ENCODE measurements at places on chromosomes 12 and 14.

DNA sequence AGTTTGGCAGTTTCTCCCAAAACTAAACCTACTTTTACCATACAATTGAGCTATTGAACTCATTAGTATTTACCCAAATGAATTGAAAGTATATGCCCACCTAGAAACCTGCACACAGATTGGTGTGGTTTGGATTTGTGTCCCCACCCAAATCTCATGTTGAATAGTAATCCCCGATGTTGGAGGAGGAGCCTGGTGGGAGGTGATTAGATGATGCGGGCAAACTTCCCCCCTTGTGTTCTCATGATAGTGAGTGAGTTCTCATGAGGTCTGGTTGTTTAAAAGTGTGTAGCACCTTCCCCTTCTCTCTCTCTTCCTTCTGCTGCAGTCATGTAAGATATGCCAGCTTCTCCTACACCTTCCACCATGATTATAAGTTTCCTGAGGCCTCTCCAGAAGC lies 4.0 kb upstream of the KRT6C start:
- no peak for DNase-seq

DNA sequence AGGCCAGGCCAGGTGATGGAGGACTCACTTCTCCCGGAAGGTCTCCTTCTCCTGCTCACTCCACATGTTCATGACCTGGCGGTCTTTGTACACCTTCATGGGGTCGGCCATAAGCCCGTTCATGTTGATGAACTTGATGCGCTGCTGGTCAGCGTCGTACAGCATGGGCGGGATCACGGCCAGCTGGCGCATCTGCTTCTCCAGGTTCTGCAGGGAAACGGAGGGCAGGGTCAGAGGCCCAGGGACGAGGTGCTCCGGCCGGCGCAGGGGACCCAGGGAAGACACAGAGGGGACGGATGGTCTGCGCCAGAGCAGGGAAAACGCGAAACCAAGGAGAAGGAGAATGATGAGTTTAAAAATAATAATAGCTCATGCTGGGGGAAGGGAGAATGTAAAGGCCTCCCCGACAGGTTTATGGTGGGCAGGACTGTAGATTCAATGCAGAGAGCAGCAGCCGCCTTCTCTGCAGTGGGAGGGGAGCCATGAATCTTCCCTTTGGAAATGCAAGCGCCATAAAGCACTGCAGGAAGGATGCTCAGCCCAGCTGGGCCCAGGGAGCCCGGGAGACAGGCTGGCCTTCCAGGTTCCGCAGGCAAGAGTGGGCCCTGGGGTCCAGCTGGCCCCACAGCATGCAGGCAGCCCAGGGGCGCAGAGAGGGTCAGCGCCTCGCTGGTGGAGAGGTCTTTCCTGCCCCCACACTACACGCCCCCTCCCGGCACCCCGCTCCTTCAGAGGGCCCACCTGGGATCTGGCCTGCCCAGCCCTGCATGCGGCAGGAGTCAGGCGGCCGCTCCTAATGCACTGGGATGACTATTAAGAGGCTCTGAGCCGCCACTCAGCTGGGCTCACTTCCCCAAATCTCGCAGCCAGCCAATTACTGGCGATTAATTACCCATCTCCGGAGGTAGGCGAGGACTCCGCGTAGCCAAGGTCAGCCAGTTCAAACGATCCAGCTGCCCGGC lies 132.0 kb downstream of the RFLNA start:
- no peak for DNase-seq

- no peak for DNase-seq
These were observed 14.9 kb downstream of the FOXA1 start for GRCh38 chr14:37580146-37580545.

DNA sequence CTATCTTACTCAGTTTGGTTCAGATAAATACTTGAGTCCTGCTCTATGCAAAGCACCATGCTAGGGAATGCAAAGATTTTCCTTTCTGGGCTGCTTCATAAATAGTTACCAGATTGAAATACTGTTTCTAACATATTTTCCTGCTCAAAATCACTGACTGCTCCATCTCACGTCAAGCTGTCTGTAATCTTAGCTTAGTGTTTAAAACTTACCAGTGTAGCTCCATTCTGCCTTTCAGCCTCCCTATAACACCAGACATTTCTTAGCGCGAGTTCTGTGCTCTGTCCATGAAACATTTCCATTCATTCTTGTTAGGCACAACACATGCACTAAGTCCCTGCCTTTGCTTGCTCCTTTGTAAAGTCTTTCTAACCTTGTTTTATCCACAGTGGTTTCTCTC lies 129.4 kb downstream of the NPAS3 start:
- DNase-seq, result no peak

GRCh38 chr12:24937553-24938244 lies 11.2 kb downstream of the BCAT1 start:
- no peak for DNase-seq

DNA sequence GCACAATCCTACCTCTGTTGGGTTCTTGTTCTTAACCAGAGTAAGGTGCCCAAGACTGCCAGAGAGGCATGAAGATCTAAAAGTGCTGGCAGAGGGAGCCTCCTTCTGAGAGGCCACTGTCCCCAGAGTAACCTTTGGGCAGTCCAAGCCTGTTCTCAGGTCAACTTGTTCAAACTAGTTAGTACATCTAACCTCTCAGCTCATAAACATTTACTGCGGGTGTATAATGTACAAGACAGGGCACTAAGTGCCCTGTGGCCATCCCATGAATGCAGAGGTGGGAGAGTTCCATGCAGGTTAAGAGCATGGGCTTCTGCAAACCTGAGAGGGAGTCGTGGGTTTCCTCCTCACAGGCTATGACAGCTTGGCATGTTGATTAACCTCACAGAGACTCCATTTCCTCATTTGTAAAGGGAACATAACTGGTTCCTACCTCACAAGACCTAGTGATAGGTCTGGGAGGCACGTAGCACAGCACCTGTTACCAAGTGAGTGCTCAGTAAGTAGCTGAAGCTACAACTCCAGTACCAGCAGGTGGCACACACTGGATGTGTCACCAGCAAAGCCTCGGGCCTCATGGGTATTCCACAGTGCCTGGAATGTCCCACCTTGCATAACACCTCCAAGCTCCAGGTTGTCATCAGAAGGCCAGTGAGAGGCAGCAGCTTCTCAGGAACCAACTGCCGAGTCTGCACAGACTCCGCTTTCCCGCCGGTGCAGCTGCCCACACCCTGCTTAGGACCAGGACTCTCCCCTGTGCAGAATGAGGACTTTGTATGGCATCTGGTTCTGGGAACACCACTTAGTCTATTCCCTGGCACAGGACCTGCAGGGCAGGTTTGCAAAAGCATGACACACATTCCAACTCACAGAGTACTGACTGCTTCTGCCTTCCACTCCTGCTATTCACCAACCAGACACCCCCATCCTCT lies 4.4 kb downstream of the VDR start:
- DNase-seq, result no peak

DNA sequence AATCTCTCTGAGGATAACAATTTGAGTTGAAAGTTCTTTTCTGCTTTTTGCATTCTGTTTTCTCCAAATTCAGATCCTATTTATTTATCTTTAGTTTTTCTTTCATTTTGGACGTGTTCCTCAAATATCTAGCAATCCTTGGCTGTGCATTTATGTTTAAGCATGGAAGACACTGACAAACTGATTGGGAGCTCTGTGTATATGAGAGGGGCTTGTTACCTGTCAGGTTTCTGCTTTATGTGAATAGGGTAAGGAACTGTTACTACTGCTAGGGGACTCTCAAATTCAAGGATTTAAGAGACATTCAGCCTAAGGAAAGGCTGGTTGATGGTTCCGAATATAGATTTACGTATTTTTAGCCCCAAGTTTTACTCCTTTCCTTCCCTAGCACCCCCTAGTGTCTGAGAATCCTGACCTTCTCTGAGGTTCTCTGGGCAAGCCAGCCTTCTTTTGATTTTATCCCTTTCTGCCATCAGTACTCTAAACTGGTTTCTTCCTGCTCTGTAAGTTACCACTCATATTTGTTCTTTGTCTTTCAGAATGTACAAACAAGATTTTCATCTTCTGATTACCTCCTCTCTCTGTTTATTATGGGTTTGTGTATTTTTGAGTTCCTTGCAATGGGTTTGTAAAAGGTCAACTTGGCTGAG lies 30.5 kb downstream of the YLPM1 start:
- DNase-seq, result no peak

GRCh38 chr14:51603495-51603894 lies 48.2 kb upstream of the FRMD6 start:
- DNase-seq, result no peak

- DNase-seq, result no peak
These were observed 246.7 kb downstream of the PAWR start for GRCh38 chr12:79444089-79444488.

- no peak for DNase-seq
These were observed 48.3 kb downstream of the MVK start for GRCh38 chr12:109621901-109622364.

DNA sequence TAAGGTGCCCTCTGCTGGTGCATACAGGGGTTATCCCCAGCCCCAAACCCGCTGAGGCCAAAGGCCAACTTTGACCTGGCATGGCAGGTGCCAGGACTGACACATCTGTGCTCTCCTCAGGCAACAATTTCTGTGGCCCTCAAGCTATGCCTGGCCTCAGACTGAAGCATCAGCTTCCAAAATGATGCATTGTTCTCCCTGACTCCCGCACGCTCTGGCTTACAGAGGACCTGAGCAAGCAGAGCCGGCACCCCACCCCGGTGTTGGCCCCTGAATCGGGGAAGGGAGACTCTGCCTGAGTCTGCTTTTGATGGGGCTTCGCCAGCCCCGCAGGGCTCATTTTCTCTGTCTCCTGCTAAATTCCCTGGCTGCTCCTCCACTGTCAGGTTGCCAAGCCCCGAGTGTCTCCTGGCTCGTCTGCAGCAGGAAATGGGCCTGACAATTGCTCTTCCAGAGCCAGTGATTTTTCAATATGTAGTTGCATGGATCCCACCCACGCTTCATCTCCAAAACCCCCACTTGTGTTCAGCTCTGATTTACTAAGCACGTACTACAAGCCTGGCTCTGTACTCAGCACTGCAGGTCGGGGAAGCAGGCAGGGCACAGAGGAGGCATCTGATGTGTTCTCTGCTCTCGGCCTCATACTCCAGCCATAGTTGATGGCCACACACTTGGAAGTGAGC lies 126.1 kb downstream of the SLC38A6 start:
- no peak for DNase-seq

- DNase-seq, result no peak
These were observed 19.2 kb upstream of the CORO1C start for GRCh38 chr12:108750526-108750925.

GRCh38 chr12:76226956-76227355 lies 121.3 kb downstream of the BBS10 start:
- no peak for DNase-seq

DNA sequence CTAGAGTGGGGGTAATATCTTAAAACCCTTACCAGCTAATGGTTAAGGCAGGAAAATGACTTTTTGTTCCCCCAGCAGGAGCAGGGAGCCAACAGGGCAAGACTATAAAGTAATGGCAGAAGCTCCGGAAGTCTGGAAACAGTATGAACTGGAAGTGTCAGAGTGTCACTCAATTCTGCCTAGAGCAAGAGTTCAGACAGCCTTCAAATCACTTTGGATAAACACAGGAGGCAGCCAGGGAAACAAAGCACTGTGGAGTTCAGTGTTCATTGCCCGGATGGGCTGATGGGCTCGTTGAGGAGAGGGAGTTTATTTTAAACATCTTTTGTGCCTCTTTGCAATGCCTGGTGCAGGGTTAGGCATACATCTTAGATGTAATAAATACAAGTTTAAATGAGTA lies 16.5 kb upstream of the DYRK2 start:
- no peak for DNase-seq

DNA sequence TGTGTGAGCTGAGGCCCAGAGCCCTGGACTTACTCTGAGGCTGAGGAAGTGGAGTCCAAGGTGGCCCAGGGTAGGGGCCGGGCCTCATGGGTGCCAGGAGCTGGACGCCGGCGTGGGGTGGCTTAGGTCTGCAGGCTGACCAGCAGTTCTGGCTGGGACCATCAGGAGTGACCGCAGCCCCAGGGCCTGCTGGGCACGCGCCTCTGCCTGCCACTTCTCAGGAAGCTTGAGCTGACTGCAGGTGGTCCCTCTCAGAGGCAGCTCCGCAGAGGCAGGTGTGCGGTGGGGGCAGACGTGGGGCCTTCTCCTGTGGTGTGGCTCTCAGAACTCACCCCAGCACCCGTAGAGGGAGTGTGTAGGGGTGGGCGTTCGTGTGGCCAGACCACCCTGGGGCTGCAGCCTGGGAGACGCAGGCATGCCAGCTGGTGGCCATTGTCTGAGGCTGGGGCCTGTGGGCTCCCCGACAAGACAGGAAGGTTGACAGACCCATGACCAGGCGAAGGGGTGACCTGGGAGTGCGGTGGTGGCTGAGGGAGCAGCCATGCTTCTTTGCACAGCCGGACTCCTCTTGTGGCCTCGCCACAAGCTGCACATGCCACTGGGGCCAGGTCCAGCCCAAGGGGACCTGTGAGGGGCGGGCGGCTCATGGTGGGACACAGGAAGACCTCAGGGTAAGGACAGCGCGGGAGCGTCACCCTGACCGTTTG lies 40.0 kb upstream of the TEX22 start:
- DNase-seq, result no peak

DNA sequence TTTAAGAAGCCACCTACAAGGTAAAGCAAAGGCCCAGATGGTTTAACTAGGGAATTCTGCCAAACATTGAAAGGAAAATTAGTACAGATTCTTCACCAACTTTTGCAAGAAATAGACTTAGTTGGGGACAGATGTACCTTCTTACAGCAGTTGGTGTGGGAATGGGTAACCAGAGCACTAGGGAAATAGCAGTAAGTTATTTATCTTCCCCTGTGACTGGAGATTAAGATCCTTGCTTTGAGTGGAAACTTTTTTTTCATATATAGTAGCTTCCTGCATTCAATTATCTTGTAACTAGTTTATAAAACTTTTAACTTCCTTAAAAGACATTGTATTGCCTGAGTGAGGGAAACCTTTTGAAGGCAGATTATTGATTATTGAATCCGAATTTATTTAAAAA lies 44.2 kb downstream of the ARID2 start:
- no peak for DNase-seq

DNA sequence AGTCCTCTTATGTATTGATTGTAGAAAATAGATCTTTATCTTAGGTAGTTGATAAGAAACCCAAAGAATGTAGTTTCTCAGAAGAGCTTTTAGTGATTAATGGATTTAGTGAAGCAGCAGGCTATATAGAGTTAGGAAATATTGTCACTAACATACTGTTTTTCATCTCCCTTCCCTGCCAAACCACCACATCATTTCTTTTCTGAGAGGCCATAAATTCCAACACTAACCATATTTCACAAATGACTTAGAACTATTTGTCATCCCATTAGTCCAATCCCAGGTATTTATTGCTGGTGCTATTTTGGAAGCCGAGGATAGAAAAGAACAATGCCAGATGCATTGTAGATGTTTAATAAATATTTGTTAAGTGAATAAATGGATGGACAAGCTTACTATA lies 185.7 kb downstream of the KICS2 start:
- no peak for DNase-seq

GRCh38 chr12:114163771-114164170 lies 197.6 kb upstream of the RBM19 start:
- no peak for DNase-seq

DNA sequence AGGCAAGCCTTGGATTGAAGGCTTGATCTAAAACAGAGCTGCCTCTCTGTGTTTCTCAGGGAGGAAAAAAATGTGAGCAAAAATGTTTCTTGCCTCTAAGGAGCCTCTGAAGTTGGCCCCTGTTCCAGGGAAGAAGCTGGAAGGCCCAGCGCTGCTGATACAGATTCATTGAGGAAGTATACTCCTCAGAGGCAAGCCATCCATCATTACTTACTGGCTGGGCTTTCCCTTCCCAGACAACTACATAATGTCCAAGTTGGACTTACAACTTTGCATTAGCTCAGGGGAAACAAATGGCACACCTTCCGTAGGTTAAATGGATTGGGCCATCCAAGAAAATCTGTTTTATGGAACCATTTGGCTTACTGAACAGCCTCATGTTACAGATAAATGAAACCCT lies 263.7 kb upstream of the SEL1L start:
- no peak for DNase-seq

GRCh38 chr12:13788626-13789025 lies 192.8 kb downstream of the GRIN2B start:
- no peak for DNase-seq
